ENCODE measurements at places on chromosomes 7 and 10.

DNA sequence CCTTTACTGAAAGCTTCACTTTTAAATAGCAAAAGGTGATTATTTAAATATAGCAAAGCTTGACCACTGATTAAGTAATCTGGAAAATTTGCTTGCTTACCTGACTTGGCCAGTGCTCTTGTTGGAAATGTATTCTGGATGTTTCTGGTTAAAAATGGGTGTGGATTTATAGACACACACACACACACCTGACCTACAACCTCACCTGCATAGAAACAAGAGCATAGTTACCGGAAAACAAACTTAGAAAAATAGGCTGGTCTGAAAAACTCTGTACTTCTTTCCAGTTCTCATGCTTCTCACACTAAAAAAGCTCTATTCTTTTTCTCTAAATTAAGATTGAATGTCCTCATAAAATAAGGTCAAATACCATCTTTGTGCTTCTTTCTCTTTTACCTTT is at the start of gene AGR3:
AGR3 (minus strand) TSS at position 140 of the 400 bp plus-strand sequence. CDS start 3,365 bp downstream, outside the sequence.
- DNase-seq = no peak

GRCh38 chr7:151148319-151149259 is 18.9 kb downstream of the GBX1 start:
- DNase-seq = no peak

- no peak for DNase-seq
Observed at GRCh38 chr7:112448381-112448780, 1.9 kb upstream of the IFRD1 start.

GRCh38 chr10:18341055-18341454 is 200.8 kb downstream of the CACNB2 start:
- DNase-seq = no peak

DNA sequence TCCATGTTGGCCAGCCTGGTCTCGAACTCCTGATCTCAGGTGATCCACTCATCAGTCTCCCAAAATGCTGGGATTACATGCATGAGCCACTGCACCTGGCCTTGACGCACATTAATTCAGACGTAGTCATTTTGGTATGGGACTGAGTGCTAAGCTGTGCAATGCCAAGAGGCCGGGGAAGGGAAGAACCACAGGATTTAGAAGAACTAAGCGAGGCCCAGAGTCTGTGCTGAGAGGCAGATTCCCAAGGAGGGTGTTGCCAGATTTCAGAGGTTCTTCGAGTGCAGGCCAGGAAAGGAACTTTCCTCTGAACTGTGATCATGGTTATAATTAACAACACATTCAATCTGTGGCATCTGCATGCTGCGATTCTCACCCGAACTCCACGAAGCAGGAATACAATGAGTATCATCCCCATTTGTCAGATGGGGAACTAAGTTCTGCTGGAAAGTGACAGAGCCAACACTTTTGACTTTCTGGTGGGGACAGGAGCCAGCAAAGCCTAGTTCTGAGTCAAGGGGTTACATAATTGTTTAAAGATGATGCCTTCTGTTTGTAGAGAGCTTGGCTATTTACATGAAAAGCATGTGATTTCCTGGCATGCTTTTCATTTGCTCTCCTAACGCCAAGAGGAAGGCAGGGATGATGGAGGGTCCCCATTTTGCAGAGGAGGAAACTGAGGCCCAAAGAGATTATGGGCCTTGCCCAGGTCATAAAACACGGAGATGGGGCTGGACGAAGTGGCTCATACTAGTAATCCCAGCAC is 6.2 kb upstream of the ZAN start:
- DNase-seq = no peak
